Activated CD8-positive, alpha-beta memory T cell treated with anti-CD3 and anti-CD28 coated beads for 24 hours (primary cell): ENCODE measurements at places on chromosomes 3 and 15.

- no peak for DNase-seq
Observed at GRCh38 chr15:55220606-55221005, 23.9 kb upstream of the RSL24D1 start.

DNA sequence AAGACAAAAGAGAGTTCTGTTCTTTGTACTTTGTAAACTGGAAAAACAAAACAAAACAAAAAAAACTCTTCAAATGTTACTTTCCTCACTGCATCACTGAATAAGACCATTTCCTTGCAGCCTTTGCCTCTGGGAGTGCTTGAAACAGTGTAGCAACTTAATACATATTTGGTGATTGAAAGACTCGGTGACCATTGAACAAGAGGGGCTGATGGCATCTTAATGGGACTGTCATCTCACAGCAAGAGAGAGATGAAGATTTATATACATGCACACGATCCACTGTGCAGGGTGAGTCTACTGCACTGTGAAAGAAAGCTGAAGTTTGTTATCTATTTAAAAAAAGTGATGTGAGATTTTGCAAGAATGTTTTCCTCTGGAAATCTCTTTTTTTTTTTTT lies 111.9 kb upstream of the KLHL25 start:
- no peak for DNase-seq

- no peak for DNase-seq
Observed at GRCh38 chr3:156867920-156868319, 41.8 kb downstream of the LEKR1 start.

DNA sequence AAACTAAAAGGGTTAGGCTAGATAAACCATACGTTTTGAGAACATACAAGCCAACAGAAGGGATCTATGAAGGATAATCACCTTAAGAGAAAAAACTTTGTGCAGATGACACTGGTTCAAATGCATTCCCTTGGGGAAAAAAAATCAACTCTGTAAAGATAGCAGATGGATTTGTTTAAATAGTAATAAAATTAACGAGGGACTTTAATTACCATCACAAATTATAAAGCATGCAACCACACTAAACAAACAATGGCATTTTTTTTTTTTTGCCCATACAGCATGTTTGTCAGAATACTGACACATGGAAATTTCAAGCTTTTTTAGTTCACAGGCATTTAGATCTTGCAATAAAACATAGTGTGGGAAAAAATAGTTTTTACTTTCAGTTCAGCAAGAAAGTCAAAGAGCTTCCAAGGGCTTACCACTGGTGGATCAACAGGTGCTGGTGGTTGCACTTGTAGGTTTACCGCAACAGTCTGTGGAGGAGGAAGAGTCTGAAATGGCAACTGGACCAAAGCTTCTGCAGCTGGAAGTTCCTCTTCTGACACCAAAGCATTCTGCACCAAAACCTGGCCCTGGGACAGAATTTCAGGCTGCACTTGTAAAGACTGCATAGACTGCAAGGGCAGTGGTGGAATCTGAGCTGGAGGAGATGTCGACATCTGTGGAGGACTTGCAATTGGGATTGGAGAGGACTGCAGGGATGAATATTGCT lies 53.1 kb downstream of the PHC3 start:
- no peak for DNase-seq

DNA sequence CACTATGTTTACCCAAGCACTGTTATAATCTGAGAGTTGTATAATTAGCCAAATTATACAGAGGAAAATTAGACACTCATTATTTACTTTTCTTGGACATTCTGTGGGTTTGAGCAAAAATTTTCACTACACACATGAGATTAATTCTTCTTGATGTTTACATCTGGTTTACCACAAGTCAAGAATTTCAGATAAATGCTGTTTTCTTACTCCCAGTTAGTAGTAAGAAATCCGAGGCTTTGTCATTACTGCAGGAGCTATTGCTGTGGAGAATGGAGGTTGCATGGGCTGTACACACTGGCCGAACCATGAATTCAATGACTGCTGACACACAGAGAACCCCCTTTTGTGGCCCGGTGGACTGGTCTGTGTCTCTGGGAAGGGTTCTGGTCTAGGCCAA lies 207.7 kb upstream of the CFAP20DC start:
- DNase-seq: no peak

- no peak for DNase-seq
Observed at GRCh38 chr15:52287114-52287513, 8.5 kb downstream of the MYO5C start.

- no peak for DNase-seq
Observed at GRCh38 chr3:72646263-72646662, 202.0 kb downstream of the SHQ1 start.

DNA sequence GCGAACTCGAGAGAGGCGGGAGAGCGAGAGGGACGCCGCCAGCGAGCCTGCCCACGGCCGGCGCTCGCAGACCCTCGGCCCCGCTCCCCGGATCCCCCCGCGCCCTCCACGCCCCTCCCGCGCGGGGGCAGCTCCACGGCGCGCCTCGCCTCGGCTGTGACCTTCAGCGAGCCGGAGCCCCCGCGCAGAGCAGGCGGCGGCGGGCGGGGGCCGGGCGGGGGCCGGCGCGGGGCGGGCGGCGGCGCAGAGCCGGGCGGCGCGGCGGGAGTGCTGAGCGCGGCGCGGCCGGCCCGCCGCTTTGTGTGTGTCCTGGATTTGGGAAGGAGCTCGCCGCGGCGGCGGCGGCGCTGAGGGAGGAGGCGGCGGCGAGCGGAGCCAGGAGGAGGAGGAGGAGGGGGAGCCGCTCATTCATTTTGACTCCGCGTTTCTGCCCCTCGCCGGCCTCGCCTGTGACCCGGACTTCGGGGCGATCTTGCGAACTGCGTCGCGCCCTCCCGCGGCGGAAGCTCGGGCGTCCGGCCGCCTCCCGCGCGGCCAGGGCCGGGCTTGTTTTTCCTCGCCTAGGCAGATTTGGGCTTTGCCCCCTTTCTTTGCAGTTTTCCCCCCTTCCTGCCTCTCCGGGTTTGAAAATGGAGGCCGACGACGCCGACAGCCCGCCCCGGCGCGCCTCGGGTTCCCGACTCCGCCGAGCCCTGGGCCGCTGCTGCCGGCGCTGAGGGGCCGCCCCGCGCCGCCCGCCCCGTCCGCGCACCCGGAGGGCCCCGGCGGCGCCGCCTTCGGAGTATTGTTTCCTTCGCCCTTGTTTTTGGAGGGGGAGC lies 524 bp downstream of the IGF1R start:
- peak; percentile 77 for DNase-seq

- DNase-seq: no peak
Observed at GRCh38 chr15:75156326-75157215, 45.1 kb upstream of the C15orf39 start.

- no peak for DNase-seq
Observed at GRCh38 chr15:74788042-74788682, 6.3 kb downstream of the CSK start.

DNA sequence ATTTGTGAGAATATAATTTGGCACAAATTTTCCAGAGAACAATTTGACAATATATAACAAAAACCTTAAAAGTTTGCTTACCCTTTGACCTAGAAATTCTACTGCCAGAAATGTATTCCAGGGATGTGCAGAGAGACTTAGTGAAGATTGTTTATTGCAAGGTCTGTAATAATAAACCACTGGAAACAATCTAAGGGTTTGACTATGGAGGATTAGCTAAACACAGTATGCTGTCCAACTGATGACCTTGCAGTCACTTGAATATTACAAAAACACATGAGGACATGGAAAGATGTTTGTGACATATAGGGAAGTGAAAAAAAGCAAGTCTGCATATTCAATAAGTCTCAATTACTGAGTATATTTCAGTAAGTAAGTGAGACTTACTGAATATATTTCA lies 48.1 kb upstream of the CDV3 start:
- DNase-seq: no peak

DNA sequence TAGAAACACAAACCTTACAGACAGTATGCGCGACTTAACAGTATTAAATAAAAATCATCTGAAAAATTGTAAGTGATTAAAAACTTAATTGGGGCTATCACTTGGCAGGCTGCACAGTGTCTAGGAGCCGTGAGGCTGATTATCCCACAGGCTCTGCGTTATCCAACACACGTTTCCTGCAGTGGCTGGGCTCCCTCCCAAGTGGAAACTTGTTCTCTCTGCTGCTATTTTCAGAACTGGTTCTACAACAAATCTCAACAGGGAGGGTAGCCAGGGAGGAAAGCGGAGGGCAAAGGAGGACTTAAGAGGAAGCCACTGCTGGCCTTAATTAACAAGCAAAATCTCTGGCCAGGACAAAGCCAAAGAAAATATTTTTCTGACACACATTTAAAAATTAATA lies 555.2 kb downstream of the MAGI1 start:
- no peak for DNase-seq

DNA sequence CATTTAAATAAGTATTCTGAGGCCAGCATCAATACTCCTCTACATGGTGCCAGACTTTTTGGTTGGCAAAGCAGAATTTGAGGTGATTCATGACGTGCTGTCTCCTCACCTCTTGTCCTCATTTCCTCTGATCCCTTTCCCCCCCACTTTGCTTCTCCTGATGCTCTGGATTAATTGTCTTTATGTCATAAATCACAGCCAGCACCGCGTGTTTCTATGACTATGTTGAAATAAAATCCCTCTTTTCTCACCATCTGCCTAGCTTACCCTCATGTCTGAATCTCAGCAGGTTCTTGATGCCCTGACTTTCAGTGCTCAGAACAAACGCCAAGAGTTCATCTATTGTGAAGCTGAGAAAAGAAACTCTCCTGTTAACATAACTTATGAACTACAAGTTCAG lies 19.7 kb upstream of the PTPRG start:
- no peak for DNase-seq

DNA sequence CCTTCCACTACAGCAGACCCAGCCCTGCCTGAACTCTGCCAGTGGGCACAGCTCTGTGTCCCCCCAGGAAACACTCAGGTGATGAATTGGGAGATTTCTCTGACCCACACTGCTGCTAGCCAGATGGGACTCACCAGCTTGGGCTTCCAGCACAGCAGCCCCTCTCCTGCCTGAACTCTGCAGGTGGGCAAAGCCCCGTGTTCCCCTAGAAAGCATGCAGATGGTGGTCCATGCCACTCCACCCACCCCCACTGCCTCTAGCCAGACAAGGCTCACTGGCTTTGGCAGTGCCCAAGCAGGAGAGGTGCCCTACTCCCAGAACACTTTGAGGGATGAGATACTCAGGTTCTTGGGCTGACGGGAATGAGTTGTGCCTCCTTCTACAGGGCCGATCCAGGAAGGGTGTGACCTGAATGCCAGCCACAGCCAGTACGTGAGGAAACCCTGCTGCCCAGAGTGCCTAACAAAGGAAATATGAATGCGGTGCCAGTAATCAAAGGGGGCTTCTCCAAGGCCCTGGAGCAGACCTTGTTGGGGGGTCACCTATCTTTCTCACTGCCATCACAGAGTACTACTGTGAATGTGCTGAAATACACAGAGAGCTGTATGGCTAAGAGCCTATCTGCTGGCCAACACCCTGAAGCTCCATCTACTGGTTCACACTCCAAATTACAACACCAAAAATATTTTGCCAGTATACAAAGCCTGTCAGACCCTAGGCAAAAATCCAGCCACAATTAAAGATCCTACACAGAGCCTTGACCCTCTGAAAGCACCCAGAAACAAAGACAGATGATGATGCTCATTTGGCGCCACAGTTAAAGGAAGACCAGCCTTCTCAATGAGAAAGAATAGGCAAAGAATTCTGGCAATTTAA lies 61.9 kb downstream of the BTLA start:
- DNase-seq: no peak

DNA sequence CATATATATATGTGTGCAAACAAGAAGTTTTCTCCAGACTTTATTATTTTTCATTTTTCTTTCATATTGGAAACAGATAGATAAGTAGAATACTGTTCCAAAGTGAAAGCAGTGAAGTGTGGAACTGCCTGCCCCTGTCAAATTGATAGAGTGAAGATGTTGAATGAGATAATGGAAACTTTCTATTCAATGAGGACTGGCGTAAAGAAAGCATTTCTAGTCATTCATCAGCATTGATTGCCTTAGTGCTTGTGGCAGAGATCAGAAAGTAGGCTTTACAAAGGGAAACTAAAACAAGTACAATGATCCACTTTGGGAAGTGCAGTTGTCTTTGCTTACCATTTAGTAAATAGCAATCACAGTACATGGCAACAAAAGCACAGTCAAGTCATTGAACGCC lies 300.0 kb downstream of the CADM2 start:
- DNase-seq: no peak

GRCh38 chr3:31968369-31968926 lies 12.6 kb downstream of the OSBPL10 start:
- no peak for DNase-seq

GRCh38 chr3:141346839-141347238 lies 21.5 kb upstream of the ZBTB38 start:
- no peak for DNase-seq

DNA sequence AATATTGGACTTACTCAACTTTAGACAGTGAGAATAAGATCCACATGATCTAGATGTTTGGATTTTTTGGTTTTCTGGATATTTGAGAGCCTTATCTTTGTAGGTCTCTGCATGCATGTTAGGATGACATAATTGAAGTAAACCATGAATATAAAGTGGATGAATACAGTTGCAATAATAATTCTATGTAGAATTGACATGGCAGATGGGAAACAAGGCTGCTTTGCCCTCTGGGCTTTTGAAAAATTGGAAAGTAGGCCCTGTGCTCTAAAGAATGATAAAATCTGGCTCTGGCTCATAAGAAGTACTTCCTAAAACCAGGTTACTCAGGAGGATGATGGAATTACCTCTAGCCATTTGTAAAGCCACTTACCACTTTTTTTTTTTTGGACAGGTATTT lies 86.9 kb downstream of the ZNF609 start:
- no peak for DNase-seq

DNA sequence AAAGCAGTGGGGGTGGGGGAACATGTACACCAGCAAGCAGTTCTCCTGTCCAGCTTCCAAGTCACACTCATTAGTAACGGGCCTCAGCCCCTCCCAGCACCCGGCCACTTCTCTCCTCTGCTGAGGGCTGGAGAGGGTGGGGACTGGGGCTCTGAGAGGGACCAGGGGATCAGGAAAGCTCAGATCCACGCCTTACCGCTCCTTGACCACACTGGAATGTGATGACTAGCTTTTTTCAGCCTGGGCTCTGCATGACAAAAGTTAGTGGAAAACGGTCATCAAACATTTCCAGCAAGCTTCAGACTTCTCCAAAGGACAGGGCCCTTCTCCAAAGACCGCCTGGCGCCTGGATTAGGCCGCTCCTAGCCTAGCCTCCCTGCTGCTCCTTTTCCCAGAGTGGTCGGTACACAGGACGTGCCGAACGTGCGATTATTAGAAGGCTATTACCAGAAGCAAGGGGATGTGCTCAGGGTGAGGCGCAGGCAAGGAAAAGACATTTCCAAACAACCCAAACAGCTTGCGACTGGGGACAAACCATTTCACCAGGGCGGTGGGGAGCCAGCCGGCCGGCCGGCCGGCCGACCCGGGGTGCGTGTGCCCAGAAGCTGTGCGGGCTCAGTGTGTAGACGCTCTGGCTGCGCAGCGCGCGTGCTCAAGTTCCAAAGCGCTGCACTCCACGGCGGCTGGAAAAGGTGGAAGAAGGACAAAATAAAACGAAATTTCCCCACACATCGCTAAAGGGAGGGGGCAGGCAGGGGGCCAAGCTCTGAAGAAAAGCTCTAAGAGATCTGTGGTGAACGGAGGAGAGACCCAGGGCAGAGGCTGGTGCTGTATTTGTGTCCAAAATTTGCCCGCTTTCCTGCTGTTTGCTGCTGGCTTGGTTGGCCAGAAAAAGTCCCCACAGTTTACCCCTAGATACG lies 51.0 kb upstream of the SSR3 start:
- DNase-seq: no peak

GRCh38 chr3:53075743-53076140 lies 29.9 kb upstream of the SFMBT1 start:
- no peak for DNase-seq
